CD8-positive, alpha-beta memory T cell (primary cell): ENCODE measurements at places on chromosomes 16 and 17. TPM values are rescaled to one million over a fixed set of nuclear protein-coding genes. Genes with fewer than 3 reads are reported as not detected.

The BEAN1 gene
- total RNA-seq = not detected

The CNGB1 gene
- total RNA-seq = not detected

The EFNB3 gene
- not detected for total RNA-seq

The ZSCAN10 gene
- total RNA-seq = 0.15 TPM

The NTN1 gene
- total RNA-seq = 0.33 TPM

The RASD1 gene
- 1.0 TPM for total RNA-seq

The SPN gene
- total RNA-seq = 144 TPM

The PDIA2 gene
- not detected for total RNA-seq

The UNC13D gene
- total RNA-seq = 143 TPM

The SLC5A11 gene
- total RNA-seq = 0.15 TPM

The IL21R gene
- total RNA-seq = 80.5 TPM

The CAPN15 gene
- 91.9 TPM for total RNA-seq
